ENCODE measurements at places on chromosomes 4 and X. TPM values are rescaled to one million over a fixed set of nuclear protein-coding genes. Genes with fewer than 3 reads are reported as not detected.

The PPA2 gene
- polyA plus RNA-seq, result 52.3 TPM

The CD38 gene
- 0.20 TPM for polyA plus RNA-seq

The TLR10 gene
- polyA plus RNA-seq, result not detected

The CTAG1A gene
- not detected for polyA plus RNA-seq

The LAS1L gene
- polyA plus RNA-seq, result 49.8 TPM

The SMIM31 gene
- 5.5 TPM for polyA plus RNA-seq

The MAGED4 gene
- 1.8 TPM for polyA plus RNA-seq

The LANCL3 gene
- 0.38 TPM for polyA plus RNA-seq

The GLA gene
- polyA plus RNA-seq, result 25.3 TPM

GRCh38 chrX:153598541-153599191, at the start of gene CCNQ:
Gene CCNQ (minus strand): TSS chrX:153599139. CDS start chrX:153599073, 66 bp downstream.
- peak; percentile 75 for DNase-seq

- no peak for DNase-seq
Measured at GRCh38 chr4:184854673-184855072, 28.9 kb upstream of the ACSL1 start.

GRCh38 chrX:24369816-24370215, 9.4 kb downstream of the SUPT20HL1 start:
- no peak for DNase-seq

GRCh38 chr4:177579649-177580048, 137.4 kb upstream of the AGA start:
- no peak for DNase-seq

- DNase-seq, result no peak
Measured at GRCh38 chr4:37609626-37610025, 76.5 kb downstream of the RELL1 start.

- no peak for DNase-seq
Measured at GRCh38 chrX:143661286-143661685, 25.4 kb upstream of the SLITRK4 start.

GRCh38 chrX:106144755-106145639, 23.1 kb upstream of the PWWP3B start:
- no peak for DNase-seq

GRCh38 chrX:37824491-37825214, 22.7 kb downstream of the DYNLT3 start:
- DNase-seq, result no peak

DNA sequence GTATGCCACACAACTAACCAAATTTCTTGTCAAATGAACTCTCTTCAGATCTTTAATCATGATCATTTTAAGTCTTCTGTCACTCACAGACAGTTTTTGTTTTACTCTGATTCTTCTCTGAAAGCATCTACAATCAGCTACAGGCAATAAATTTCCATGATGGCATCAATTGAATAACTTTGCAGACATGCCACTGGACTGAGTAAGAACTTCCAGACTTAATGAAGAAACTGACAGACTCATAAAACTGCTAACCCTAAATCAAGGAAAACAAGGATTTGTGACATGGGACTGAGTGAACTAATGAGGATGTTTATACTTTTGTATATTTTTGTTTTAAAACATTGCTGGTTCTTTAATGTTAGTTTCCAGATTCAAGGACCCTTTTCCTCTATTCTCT, 5.5 kb upstream of the PPP1R2C start:
- DNase-seq, result no peak

DNA sequence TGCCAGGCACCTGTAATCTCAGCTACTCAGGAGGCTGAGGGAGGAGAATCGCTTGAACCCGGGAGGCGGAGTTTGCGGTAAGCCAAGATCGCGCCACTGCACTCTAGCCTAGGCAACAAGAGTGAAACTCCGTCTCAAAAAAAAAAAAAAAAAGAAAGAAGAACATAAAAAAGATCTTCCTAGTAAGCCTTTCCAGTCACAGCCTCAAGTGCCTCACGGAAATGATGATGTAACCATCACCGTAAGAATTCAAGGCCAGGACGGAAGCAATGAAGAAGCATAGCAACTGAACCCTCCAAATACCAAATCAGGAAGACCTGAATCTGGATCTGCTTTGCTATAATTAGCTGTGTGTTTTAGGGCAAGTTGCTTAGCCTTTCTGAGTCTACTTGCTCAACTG, 28.8 kb downstream of the RBM47 start:
- DNase-seq, result peak; percentile 57

GRCh38 chrX:133330956-133331355, 84.3 kb downstream of the GPC4 start:
- DNase-seq, result no peak

DNA sequence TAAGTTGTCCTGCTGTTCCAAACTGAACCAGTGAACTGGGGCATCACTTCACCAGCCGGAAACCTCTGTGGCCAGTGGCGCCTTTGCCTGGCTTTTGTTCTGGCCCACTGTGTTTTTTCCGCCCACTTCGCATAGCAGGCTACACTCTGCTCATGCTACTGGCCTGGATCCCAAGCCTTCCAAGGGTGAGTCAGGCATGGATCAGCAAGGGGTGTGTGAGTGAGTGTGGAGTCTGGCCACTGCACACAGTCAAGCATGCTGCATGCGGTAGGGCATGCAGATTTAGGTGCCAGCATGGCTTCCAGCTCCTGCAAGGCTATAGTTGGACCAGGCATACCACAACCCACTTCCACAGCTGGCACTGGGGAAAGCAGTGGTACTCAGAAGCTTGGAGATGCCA, 1967.9 kb downstream of the C4orf33 start:
- DNase-seq, result no peak

DNA sequence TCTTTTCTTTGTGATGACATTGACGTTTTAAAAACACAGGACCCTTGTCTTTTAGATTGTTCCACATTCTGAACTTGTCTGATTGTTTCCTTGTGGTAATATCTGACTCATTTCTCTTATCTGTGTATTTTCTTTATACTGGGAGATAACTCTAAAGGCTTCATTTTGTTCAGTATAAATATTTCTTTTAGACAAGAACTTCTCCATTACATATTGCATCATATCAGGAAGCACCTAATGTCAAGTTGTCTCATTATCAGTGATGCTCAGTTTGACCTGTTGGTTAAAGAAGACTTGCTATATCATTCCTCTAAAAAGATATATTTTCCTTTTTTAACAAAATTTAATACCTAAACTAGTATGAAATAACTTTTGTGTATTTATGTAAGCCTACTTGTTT, 152.3 kb upstream of the BMP3 start:
- DNase-seq, result no peak

- DNase-seq, result no peak
Measured at GRCh38 chr4:76058302-76058701, 16.2 kb upstream of the ART3 start.

- no peak for DNase-seq
Measured at GRCh38 chrX:112636288-112636687, 43.5 kb downstream of the LHFPL1 start.

GRCh38 chr4:146202665-146203064, 11.7 kb upstream of the REELD1 start:
- no peak for DNase-seq

GRCh38 chrX:107025545-107025944, 25.5 kb upstream of the MORC4 start:
- no peak for DNase-seq

GRCh38 chr4:80139671-80140070, 57.6 kb upstream of the PRDM8 start:
- DNase-seq, result no peak

- no peak for DNase-seq
Measured at GRCh38 chrX:16465081-16465876, 184.7 kb upstream of the S100G start.

GRCh38 chrX:39519566-39520301, 578.0 kb downstream of the BCOR start:
- no peak for DNase-seq

DNA sequence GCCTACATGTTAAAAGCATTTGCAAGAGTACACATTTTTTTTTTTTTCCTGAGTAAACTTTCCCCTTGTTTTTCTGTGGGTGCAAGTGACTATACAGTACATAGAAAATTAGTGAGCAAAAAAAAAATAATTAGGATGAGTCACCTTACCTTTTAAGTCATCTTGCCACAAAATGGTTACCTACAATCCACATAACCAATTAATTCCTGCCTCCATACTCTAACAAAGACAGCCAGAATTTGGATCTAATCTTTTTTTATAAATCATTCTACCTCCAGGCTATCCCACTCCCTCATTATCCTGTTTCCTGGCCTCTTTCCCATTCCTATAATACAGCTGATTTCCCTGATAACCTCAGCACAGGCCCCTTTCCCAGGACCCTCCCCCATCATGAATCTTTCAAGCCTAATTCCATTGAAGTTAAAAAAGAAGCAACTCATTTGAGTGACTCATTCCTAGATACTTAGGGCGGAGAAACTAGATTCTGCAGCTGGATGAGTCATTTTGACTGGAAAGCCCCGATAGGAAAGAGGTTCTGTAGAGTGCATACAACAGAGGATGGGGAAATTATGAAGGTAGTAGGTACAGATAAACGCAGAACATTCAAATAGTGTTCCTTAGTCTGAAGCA, 128.2 kb downstream of the C4orf51 start:
- DNase-seq, result no peak

- no peak for DNase-seq
Measured at GRCh38 chrX:13110433-13111324, 66.3 kb upstream of the FAM9C start.

GRCh38 chr4:85498068-85498733, 23.3 kb downstream of the ARHGAP24 start:
- no peak for DNase-seq
